Smooth muscle cell of the pulmonary artery (primary cell): ENCODE measurements at places on chromosomes 4 and X. TPM values are rescaled to one million over a fixed set of nuclear protein-coding genes. Genes with fewer than 3 reads are reported as not detected.

Gene IQSEC2
- 8.7 and 9.9 TPM in 2 replicates for total RNA-seq

Gene TRIM2
- total RNA-seq, result 34.1 and 49.1 TPM in 2 replicates

Gene NDST3
- not detected in 2 replicates for total RNA-seq

Gene SATL1
- total RNA-seq, result not detected in 2 replicates

Gene ARAP2
- 0.23 and 0.52 TPM in 2 replicates for total RNA-seq

Gene FGD1
- 8.5 and 9.5 TPM in 2 replicates for total RNA-seq

Gene CTBP1
- 243 and 255 TPM in 2 replicates for total RNA-seq

Gene FREM3
- total RNA-seq, result 0.03 and 0.07 TPM in 2 replicates

Gene REELD1
- not detected in 2 replicates for total RNA-seq

Gene YY2
- total RNA-seq, result 3.4 and 4.0 TPM in 2 replicates

Gene MAP9
- total RNA-seq, result 17.1 and 20.3 TPM in 2 replicates

Gene LRIT3
- total RNA-seq, result 0.03 TPM in 1 of 2 replicates, not detected in the other

Gene PRKG2
- 0.36 and 1.8 TPM in 2 replicates for total RNA-seq

Gene RTL5
- 5.3 and 7.2 TPM in 2 replicates for total RNA-seq

Gene CLCN3
- 55.0 and 64.1 TPM in 2 replicates for total RNA-seq

Gene COL4A6
- total RNA-seq, result 16.2 and 62.2 TPM in 2 replicates

Gene MAPK10
- total RNA-seq, result 8.8 and 19.0 TPM in 2 replicates

Gene ZAR1
- not detected in 2 replicates for total RNA-seq

Gene CXCL10
- not detected in 2 replicates for total RNA-seq

Gene NPY5R
- total RNA-seq, result 0.10 and 1.3 TPM in 2 replicates

Gene CISD2
- 34.2 and 37.7 TPM in 2 replicates for total RNA-seq

Gene NIPAL1
- 0.46 and 2.0 TPM in 2 replicates for total RNA-seq

Gene MUC7
- total RNA-seq, result not detected in 2 replicates

Gene SUPT20HL1
- 0.07 TPM in 1 of 2 replicates, not detected in the other for total RNA-seq

Gene CORIN
- 1.7 and 2.4 TPM in 2 replicates for total RNA-seq

Gene ZNF732
- 0.10 and 0.13 TPM in 2 replicates for total RNA-seq
